ENCODE measurements at places on chromosomes 2 and 18.

- no peak for DNase-seq
Measured at GRCh38 chr18:36391426-36392145, 94.1 kb downstream of the FHOD3 start.

- no peak for DNase-seq
Measured at GRCh38 chr2:233101141-233101540, 41.0 kb downstream of the INPP5D start.

DNA sequence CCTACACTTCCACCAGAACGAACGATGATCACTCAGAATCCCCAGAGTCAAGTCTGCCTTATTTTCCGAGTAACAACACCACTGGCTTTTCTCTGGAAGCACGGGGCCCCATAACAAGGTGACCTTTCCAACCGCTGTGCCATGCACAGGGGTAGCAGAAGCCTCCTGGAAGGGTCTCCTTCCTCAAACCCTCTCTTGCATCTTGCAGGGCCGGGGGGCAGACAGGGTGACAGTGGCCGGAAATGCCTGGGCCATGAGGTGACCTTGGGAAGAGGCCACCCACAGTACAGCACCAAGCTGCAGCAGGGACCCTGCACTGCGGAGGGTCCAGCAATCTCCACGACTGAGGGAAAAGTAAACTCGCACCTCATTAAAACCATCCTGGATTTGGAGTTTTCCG, 108.5 kb downstream of the PXDN start:
- no peak for DNase-seq

DNA sequence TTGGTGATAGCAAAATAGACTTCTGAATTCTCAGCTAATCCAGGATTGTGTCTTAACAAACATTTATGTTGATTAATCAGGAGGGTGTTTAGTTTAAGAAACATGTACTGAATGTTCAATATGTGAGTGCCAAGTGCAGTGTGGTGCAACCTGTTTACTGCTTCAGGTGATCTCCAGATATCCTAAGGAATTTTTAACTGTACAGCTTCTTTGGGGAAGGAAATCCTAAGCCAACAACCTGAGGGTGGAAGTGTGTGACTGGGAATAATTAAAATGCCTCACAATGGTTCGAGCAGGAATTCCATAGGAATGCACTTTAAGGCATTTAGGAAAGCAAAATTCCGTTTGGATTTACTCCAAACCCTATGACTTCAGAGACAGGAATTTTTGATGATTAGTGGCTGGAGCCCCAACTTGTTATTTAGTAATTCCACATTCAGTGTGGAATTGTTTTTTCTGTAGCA, 16.4 kb downstream of the CRIM1 start:
- no peak for DNase-seq

All from germinal center (tissue), 1 donor.